ENCODE measurements at places on chromosomes 16 and 17. TPM values are rescaled to one million over a fixed set of nuclear protein-coding genes. Genes with fewer than 3 reads are reported as not detected.

- no peak for DNase-seq
Measured at GRCh38 chr16:35148748-35149147, 1689.3 kb downstream of the TP53TG3F start.

DNA sequence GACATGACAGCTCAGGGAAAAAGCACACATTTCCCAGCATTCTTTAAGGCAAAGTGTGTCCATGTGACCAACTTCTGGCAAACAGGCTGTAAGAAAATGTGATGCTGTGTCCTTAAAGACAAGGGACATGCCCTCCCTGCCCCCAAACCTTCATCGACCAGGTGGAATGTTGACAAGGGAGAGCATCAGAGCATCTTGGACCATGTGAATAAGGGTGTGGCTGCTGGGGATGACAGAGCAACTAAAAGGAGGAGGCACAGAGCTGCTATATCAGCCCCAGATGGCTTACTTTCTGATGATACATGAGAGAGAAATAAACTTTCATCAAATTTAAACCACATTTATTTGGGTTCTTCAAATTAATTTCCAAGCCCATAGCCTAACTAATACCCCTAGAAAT lies 2.2 kb upstream of the ZNF23 start:
- no peak for DNase-seq

DNA sequence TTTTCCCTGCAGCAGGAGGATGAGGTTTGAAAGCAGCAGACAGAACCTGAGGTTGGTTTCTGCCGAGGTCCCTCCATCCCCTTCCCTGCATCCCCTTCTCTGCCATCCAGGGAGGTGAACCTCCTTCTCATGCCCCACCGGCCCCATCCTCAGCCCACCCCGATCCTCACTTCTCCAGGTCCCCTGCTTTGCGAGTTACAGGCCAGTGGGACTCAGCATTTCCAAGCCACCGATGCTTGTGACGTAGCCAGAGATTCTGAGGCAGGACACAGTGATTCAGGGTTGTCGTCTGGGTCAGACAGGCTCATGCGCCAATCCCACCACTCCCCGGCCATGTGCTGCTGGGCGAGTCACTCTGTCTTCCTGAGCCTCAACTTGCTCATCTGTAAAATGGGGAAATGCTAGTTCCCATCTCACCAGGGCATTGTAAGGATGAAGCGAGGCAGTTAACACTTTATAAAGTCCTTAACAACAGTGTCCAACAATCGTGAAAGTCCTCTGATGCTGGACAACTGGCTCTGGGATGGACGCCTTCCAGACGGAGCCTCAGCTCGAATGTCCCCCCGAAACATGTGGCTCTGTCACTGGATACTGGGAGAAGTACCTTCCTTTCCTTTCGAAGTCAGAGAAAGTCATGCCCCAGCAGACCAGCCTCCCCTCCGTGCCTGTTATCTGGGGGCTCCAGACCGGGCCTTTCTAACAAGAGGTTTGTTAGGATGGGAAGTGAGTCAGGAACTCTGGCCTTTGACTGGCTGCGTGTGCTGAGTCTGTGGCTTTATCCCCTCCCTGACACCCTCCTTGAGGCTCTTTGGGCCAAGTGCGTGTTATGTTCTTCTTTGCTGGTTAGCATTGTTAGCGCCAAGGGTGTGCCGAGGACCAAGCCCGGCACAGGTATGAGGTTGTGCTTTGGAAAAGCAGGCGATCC lies 21.9 kb downstream of the SEC14L5 start:
- no peak for DNase-seq

- DNase-seq: no peak
Measured at GRCh38 chr16:57610611-57611010, 17.8 kb upstream of the ADGRG1 start.

- no peak for DNase-seq
Measured at GRCh38 chr17:50967795-50968194, 101.6 kb upstream of the TOB1 start.

GRCh38 chr17:83155128-83156121 lies 76.0 kb downstream of the METRNL start:
- no peak for DNase-seq

DNA sequence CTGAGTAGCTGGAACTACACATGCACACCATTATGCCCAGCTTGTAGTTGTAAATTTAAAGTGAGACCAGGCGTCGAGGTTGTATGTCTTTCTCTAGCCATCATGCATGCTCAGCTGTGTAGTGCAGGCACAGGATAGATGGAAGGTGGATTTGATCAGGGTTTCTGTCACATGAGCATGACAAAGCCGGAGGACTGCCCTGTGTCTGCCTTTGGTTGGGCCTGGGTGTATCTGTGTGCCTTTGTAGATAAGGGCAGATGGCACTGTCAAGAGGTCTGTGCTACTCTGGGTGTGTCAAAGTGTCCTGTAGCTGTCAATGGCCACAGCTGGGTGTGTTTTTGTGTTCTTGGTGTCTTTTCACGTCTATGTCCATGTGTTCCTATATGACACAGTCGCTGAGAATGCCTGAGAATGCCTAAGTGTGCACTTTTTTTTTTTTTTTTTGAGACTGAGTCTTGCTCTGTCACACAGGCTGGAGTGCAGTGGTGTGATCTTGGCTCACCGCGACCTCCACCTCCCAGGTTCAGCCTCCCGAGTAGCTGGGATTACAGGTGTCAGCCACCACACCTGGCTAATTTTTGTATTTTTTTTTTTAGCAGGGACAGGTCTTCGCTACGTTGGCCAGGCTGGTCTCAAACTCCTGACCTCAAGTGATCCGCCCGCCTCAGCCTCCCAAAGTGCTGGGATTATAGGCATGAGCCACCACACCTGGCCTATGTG lies 4.1 kb upstream of the NAGS start:
- DNase-seq: no peak

GRCh38 chr17:60577147-60577915 lies 22.7 kb upstream of the PPM1D start:
- peak; percentile 7 for DNase-seq

DNA sequence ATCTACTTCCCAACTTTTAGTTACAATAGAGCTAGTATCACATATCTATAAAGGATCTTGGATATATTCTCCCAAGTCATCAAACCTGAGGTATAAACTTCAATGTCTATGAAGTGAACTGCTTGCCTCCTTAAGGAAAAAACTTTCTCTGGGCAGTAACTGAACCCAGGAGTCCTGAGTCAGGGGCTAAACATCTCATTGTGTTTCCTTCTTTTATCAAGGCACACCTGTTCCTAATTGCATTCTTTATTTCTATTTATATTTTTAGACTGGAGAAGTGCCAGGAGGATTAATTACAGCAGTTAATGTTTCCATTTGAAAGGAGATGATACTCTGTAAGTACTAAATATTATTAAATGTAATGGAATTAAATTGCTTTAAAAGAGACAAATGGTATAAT lies 98.6 kb downstream of the CDH8 start:
- no peak for DNase-seq

DNA sequence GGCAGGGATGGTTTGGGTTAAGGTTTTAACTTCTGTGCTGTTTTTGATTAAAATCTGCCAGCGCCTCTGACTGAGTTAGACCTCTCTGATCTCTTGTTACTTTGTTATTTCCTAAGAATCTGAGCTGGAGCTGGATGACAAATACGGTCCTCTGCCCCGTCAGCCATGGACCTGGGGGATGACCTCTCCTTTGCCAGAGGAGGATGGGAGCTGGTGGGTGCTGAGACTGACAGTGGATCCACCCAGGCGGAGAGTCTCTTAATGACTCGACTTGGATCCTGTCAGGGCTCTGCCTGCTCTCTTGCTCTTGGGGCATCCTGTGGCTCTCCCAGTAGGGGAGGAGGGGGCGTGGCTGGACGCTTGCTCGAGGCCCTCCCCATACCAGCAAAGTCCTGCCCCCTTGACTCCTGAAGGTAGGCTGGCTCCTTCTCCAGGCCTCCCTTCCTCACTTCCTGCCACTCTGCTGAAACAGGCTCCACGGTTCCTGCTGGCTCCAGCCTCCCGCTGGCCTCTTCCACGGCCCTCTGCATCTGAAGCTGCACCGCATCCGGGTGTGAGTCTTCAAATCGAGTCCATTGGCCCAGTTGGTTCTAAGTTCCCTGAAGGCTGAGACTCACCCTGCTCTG lies 24.8 kb upstream of the MAP3K14 start:
- peak; percentile 48 for DNase-seq

DNA sequence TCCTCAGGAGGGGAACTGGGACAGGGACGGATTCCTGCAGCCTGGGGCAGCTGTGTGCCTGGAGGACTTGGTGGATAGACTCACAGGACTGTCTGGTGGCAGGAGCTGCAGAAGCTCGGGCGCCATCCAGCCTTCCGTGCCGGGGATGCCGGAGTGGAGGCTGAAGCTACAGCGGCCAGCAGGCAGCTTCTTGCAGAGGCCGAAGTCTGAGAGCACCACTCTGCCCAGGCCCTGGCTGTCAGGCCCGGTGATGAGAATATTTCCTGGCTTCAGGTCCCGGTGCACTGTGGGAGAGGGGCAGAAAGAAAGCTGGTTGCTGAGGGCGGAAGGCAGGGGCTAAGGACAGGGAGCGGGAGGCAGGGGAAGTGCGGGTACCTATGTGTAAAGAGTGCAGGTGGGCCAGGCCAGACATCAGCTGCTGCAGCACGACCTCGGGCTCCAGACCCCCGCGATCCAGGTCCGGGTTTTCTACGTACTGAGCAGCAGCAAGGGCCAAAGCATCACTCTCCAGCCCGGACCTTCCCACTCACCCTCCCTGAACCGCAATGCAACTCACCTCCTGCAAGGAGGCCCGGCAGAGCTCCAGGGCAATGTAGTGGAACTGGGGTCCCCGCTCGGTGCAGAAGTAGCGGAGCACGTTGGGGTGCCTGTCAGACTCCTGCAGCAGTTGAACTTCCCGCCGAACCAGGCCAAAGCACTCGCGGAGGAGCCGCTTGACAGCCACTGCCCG lies 16.1 kb downstream of the PLK1 start:
- DNase-seq: no peak

DNA sequence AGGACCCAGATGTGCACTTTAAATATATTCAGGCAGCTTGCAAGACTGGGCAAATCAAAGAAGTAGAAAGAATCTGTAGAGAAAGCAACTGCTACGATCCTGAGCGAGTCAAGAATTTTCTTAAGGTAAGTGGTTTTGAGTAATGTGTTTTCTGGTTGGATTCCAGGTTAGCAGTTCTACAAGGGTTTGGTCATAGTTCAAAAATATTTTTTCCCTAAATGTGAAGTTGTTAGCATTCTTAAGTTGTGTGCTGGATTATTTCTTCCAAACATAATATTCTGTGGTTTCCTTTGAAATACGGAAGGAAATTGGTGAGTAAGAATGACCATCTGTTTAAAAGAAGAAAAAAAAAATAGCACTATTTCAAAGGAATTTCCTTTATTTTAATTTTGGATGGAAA lies 38.4 kb downstream of the PTRH2 start:
- no peak for DNase-seq

DNA sequence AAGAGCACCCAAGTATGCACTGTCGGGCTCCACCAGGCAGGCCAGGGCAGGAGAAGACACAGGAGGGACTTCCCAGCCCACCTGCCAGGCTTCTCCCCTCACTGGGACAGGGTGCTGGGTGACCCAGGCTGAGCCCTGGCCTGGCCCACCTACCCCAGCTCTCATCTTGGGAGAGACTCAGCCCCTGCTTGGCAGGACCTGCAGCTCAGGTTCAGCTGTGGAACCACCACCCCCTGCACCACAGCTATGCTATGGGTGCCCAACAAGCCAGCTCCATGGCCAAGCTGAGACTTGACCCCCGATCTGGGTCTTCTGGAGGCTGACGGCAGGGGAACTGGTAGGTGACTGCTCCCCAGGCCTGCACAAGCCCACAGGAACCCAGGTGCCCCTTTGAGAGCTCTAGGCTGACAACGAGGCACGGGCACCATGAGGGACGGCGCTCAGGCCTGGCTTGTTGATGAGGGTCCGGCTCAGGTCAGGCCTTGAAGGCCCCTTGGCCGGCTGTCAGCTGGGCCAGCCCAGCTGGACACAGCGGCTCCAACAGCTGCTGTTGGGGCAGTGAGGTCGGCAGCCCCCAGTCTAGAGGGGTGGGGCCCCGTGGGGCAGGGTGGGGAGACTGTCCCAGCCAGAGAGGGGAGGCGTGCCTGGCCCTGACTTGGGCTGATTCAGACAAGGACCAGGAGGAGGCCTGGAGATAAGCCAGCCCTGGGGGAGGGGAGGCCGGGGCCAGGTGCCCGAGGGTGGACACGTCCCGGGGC lies 4.6 kb downstream of the RPUSD1 start:
- peak; percentile 28 for DNase-seq

DNA sequence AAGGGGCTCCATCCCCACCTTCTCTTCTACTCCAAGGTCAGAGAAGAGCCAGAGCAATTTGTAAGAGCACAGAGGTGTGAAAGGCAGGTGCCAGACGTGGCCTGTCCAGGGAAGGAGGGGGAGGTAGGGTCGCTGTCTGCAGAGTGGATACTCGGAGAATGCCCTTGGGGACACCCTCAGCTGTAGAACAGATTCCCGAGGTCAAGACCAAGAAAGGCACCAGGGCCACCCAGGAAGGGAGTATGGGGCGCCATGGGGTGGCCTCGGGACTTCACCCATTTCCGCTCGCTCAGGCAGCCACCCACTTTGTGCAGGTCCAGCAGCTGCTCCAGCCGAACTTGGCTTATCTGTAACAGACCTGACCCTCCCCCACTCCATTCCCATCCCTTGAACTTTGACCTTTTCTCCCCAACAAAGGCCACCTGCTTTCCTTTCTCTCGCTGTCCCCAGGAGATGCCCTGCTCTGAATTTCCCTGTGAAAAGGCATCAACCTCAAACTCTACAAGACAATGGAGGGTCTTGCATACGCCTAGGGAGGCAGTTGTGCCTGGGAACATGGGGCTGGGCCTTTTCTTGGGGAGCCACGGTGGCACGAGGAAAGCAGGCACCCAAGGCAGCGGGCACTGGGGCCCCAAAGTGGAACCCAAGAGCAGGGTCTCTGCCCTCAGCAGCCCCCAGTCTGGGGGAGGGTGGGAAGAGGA lies 11.3 kb upstream of the AXIN2 start:
- DNase-seq: no peak

- no peak for DNase-seq
Measured at GRCh38 chr17:72614871-72615626, 477.4 kb downstream of the SLC39A11 start.

DNA sequence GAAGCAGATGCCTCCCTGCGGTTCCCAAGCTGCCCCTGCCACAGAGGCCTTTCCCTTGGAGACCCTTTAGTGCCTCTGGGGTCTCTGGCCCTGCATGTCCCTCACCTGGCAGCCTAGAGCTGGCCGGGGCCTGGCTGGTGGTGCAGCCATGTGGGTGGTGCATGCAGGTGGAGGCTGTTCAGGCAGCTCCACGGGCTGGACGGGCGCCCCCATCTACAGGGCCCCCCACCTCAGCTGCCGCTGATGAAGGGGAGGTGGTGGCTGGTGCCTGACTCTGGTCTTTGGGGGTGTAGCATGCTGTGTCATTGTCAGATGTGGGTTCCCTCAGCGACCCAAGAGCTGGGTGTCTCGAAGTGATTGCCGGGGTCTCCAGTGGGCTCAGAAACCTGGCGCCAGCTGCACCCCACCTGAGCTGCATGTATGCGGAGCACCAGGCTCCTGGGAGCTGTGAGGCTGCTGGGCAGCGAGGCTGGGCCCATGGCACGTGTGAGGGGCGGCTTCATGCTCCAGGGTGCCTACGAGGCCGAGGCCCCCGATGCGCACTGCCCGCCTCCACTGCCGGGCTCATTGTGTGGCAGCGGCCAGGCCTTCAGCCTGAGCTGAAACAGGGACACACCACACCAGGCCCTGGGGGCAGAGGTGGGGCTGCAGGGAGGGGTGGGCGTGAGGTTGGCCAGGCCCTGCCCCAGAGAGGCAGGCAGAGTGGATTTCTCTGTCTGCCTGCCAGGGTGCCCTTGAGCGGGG lies 57.0 kb downstream of the BAIAP2 start:
- no peak for DNase-seq

Gene CTF1
- total RNA-seq: 7.5 TPM

Gene PCTP
- 17.2 TPM for total RNA-seq

Gene KIF1C
- 97.7 TPM for total RNA-seq

Gene FAM171A2
- 15.0 TPM for total RNA-seq

Gene TBC1D3K
- total RNA-seq: not detected

Gene CNTD1
- 0.27 TPM for total RNA-seq

Gene ZP2
- total RNA-seq: not detected

Gene NPIPB8
- total RNA-seq: not detected

Gene ATF7IP2
- 32.8 TPM for total RNA-seq
